Activated CD8-positive, alpha-beta memory T cell treated with anti-CD3 and anti-CD28 coated beads for 1 hour (primary cell): ENCODE measurements at places on chromosomes 13 and 19.

DNA sequence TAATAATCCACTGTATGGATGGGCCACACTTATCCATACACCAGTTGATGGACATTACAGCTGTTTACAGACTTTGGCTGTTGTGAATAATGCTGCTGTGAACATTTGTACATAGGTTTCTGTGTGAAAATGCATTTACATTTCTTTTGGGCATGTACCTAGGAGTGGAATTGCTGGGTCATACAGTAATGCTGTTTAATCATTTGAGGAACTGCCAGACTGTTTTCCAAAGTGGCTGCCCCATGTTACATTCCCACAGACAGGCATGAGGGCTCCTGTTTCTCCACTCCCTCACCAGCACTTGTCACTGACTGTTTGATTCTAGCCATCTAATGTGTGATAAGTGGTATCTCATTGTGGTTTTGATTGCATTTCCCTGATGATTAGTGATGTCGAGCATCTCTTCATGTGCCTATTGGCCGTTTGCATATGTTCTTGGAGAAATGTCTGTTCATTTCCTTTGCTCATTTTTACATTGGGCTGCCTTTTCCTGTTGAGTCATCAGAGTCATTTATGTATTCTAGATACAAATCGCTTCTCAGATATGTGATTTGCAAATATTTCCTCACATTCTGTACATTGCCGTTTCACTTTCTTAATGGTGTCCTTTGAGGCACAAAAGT, 12.8 kb downstream of the TMEM255B start:
- DNase-seq: no peak

- no peak for DNase-seq
Observed at GRCh38 chr19:48051335-48052033, 7.6 kb upstream of the CABP5 start.

DNA sequence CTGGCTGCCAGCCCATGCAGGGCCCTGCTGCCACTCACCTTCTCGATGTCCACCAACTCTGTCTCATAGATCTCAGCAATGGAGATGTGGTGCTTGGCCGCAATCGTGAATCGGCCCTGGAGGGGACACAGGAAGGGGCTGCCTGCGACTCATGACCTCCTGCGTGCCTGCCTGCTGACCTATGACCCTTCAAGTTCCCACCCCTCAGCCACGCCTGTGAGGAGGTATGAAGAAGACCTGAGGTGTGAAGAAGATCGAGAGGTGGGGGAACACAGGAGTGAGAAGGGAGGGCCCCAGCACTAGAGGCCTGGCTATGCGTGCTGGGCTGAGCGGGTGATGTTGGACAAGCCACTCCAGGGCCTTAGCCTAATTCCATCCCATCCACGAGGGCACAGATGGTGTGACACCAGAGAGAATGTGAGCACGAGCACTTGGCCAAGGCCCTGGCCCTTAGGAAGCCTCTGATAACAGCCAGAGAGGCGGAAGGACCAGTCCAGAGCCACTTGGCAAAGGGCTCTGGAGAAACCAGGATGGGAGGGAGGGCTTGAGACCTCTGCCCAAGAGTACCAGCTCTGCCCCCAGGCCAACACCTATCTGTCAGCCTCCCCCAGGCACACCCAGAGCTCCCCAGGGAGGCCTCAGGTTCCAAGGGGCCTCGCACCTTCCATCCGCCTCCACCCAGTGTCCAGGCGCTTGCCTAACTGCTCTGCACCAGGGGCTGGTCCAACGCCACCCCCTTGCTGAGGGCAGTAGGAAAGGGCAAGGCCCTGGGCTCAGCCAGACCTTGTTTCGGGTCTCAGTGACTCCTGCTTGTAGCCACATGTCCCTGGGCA, 9.6 kb upstream of the KPTN start:
- DNase-seq: no peak

- DNase-seq: no peak
Observed at GRCh38 chr13:74919914-74920313, 562.1 kb downstream of the TBC1D4 start.

DNA sequence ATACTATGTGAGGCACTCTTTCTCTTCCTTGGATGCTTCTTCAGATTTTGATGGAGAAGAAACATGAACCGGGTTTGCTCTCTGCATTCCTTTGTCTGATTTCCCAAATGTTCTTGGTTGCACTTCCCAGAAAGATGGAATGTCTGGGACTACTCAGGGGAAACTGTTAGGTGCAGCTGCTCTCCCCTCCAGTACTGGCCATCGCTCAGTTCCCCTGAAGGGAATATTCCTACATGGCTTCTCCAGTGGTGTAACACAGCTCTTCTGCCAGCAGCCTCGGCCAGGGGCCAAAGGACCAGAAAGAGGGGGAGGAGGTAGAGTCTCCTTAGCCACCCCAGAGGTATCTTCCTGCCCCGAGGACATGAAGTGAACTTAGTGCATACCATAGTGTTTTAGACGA, 33.5 kb upstream of the SPRY2 start:
- no peak for DNase-seq

DNA sequence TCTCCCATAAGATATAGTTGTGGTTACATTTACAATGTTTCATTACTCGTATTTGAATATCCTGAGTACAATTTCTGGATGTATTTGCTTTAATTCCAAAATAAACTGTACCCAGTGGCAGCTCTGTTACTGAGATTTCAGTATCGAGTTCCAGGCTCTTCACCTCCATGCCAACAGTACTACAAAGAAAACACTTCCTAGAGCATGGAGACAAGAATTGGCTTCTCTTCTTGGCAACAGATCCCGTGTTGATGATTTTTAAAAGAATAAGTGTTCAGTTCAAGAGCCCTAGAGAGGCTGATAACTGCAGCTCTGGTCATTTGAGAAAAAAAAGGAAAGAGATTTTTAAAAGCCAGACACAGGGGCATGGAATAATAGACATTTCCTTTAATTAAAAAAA, 302.8 kb downstream of the EFNB2 start:
- DNase-seq: no peak

GRCh38 chr13:50275392-50276063, 260.3 kb downstream of the KCNRG start:
- no peak for DNase-seq
